NCI-H2171 (cell line): ENCODE measurements at places on chromosomes 7 and 10.

- peak; percentile 37 for DNase-seq
Observed at GRCh38 chr10:30751678-30752331, 122.3 kb upstream of the LYZL2 start.

DNA sequence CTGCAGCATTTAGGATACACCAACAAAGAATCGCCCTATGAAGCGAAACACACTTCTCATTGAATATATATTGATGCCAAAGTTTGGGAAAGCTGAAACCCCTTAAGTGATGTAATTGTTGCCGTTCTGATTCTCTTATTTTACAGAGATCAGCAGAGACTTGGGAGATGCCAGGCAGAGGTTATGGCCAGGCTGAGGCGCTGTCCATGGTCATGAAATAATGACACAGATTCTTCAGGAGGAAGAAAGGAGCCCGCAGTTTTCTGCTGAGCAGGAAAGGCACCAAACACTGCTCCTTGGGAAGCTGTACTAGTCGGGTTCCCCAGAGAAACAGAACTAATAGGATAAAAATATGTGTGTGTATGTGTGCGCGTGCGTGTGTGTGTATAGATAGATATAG, 566.0 kb downstream of the CALN1 start:
- DNase-seq = no peak

DNA sequence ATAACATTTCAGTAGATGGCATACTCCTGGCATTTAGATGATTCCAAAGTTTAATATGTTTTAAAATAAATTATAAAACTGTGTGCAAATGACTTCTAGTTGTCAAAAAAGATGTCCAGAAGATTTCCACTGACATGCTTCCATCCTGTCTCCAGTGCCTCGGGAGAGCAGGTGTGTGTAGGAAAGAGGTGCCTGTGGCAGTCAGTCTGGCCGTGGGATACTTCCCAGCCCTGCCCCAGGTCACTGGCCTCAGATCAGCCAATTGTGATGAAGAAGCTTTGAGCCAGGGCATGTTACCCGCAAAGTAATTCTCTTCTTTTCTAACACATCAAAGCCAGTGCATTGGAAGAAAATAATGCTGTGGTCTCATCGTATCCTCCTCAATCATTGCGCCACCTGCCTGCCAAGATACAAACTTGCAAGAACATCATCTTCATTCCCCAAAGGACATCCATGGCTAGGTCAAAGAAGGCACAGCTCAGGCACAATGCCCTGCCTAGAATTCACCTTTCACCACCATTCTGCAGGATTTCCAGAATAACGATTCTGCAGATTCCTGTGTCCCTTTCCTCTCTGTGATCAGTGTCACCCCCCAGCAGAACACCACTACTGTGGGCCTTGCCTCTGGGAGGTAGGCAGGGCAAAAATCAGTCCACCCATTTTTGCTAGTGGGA, 6.3 kb upstream of the KCNMA1 start:
- peak; percentile 2 for DNase-seq

DNA sequence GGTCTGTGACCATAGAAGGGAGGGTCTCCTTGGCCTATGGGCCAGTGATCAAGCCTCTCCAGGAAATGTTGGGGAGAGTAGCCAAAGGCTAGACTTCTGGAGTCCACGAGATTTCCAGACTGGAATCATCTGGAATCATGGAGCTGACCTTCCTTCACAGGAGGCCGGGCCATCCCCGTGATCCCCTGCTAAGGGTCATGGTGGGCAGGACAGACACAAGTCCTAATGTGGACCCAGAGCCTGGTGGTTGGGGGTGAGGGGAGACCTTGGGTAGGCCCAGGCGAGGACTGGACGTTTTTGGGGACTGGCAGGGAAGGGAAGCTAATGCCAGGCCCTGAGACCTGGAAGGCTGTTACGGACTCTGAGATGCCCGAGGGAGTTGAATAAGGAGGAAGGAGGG, 9.8 kb upstream of the GRID1 start:
- DNase-seq = no peak

- DNase-seq = no peak
Observed at GRCh38 chr7:15620491-15621185, 58.8 kb upstream of the AGMO start.

DNA sequence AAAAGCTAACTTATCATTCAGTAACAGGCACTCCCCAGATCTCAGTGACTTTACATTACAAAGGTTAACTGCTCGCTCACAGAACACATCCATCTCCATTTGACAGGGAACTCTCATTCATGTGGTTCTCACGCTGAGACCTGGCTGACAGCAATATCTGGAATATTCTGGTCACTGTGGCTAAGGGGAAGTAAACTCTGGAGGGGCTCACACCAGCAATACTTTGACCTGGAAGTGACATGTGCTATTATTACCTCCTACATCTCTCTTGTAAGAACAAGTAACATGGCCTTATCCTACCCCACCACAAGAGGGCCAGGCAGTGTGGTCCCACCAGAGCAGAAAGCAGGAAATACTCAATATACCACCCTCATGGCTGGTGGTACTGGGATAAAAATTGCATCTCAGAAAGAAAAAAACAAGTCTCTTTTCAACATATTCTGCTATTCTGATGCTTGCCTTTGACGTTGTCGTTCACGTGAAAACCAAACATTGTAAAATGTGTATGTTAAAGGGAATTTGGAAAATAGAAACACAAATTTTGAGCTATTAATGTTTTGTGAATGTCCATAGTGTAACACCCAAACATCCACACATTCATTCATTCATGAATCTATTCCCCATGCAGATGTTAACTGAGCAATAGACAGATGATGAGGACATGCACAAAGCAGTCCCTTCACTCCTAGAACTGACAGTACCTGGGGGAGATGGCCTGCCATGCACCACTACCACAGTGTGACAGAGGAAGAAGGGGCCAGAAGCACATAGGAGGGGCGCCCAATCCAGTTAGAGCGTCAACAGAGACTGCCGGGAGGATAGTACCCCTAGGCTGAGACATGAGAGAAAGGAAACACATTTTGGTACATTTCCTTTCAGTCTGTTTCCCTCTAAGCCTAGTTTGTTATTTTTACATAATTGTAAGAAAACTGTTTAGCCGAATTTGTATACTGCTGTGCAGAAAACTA, 166.0 kb upstream of the SP4 start:
- no peak for DNase-seq
